CD4-positive, alpha-beta memory T cell (primary cell): ENCODE measurements at places on chromosomes 16 and 17. TPM values are rescaled to one million over a fixed set of nuclear protein-coding genes. Genes with fewer than 3 reads are reported as not detected.

CCDC78 gene
- 5.1 TPM for total RNA-seq

POLR3E gene
- 94.0 TPM for total RNA-seq

PRDM7 gene
- total RNA-seq, result not detected

DNA sequence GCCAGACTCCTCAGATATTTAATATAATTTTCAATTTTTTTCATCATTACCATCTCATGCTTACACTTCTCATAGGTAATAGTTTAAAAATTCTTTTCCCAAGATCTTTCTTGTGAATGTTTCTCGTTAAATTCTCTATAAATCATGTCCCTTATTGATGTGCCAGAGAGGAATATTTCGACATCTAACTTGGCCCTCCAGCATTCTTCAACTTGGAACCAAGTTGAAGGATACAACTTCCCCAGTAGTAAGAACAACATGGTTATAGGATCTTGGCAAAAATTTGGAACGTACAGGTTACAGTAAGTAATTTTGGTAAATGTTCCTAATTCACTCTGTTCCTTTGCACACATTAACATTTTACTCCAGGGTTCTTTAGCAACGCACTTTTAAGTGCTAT, 731.8 kb downstream of the CDH11 start:
- no peak for DNase-seq
- no peaks in the 10 kb centered on the region for H3K36me3 ChIP-seq
- no peak overlapping the region for H3K4me3 ChIP-seq
- no peaks in the 10 kb centered on the region for H3K27me3 ChIP-seq

DNA sequence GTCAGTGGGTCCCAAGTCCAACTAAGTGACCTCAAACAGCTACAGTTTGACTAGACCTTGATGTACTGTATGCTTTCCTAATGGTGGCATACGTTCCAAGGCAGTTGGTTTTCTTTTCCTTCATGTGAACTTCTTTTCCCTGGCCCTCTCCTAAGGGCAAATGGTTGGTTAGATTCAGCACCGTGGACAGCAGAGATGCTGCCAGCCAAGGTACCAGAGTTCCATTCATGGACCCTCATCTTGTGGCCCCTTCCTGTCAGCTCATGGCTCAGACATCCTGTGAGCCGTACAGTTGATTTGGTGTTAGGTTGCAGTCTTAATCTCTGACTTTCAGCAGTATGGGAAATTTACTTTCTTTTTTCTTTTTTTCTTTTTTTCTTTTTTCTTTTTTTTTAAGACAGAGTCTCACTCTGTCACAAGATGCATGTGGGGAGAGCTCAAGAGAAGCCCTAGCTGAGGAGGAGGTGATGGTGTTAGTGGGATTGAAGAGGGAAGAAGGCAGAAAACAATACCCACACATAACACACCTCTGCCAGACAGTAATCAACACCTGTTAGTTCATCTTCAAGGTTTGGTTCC, 122.4 kb downstream of the USP31 start:
- no peak overlapping the region for H3K27ac ChIP-seq
- H3K4me1 ChIP-seq, result no peaks in the 10 kb centered on the region
- H3K27me3 ChIP-seq, result no peaks in the 10 kb centered on the region
- H3K36me3 ChIP-seq, result no peaks in the 10 kb centered on the region
- DNase-seq, result no peak
- H3K4me3 ChIP-seq, result no peak overlapping the region

DNA sequence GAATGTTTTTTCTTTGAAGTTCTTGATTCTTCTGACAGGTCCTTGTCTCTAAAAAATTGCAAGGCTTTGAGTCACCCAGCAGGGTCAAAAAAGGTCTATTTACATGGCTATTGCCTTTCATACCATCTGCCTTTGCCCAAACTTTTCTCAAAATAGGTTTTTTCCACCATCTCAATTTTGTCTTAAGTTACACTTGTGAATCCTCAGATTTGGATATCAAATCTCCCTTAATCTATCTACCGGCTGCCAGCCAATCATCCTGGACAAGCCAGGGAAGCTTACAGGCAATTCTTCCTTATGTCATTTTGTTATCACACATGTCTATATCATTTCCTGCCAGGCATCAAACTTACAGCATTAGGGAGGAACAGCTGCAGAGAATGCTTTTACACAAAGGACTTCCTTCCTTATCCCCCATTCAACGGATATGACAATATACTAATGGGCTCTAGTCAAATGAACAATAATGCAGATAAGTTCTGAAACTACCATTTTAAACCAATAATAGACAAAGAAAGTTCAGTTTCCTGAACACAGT, 104.1 kb upstream of the CORO6 start:
- DNase-seq, result no peak
- peak overlapping the region; percentile 18 for H3K27ac ChIP-seq
- no peaks in the 10 kb centered on the region for H3K36me3 ChIP-seq
- no peaks in the 10 kb centered on the region for H3K27me3 ChIP-seq
- H3K4me3 ChIP-seq, result no peak overlapping the region
- peaks cover 63% of the 10 kb centered on the region for H3K4me1 ChIP-seq

DNA sequence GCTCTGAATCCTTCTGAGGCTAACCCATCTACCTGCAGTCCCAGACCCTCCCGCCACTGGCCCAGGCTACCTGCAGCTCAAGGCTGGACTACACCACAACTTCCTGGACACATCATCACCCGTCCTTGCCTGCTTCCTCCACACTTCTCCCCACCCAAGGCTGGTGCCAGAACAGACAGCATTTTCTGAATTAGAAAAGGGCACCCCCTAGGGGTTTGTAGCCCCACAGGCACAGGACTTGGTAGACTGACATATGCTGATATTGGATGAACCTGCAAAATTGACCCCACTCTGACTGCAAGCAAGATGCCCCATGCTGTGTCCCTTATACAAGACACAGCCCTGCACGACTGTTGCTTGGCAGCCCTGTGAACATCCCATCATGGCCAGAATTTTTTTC, 271.5 kb upstream of the C16orf82 start:
- H3K27ac ChIP-seq, result no peak overlapping the region
- DNase-seq, result no peak
- no peaks in the 10 kb centered on the region for H3K4me1 ChIP-seq
- no peak overlapping the region for H3K4me3 ChIP-seq
- H3K27me3 ChIP-seq, result no peaks in the 10 kb centered on the region

GRCh38 chr17:50931144-50931908, 65.2 kb upstream of the TOB1 start:
- H3K4me3 ChIP-seq, result no peak overlapping the region
- peak; percentile 65 for DNase-seq
- H3K4me1 ChIP-seq, result peaks cover 35% of the 10 kb centered on the region
